ENCODE measurements at places on chromosomes 3 and 15.

DNA sequence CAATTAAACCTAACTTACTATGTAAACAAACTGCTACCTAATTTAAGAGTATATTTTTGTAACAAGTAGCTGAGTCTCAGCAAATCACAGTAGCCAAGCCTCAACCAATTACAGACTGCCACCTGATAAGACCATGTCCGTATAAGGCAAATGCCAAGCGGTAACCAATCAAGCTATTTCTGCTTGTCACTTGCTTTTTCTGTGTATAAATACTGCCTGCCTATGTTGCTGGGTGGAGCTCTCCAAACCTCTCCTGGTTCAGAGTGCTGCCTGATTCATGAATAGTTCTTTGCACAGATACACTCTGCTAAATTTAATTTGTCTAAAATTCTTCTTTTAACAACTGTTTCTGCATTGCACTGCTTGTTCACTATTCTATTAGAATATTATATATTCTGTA lies 42.6 kb downstream of the ZNF148 start:
- no peak for DNase-seq

GRCh38 chr3:49703443-49703927 lies 14.1 kb downstream of the RNF123 start:
- DNase-seq = no peak

GRCh38 chr15:76204916-76205460 lies 106.3 kb downstream of the ETFA start:
- DNase-seq = no peak

- no peak for DNase-seq
Observed at GRCh38 chr15:92655178-92655995, at the start of gene FAM174B. FAM174B (minus strand) TSS chr15:92655775.

DNA sequence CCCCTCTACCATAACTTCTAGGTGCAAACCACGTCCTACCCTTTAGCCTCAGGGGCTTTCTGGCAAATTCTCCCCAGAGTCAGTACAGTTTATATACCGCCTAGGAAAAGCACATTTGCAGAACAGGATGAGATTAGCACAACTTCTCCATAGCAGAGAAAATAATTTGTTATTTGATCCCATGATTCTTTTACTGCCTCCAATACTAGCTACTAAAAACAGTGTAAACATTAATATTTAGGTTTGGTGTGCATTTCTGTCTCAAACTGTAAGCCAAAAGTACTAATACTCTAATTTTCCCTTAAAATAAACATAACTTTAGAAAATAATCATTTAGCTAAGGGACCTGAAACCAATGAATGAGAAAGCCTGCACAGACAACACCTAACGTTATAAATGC lies 4.5 kb downstream of the CPEB1 start:
- no peak for DNase-seq

DNA sequence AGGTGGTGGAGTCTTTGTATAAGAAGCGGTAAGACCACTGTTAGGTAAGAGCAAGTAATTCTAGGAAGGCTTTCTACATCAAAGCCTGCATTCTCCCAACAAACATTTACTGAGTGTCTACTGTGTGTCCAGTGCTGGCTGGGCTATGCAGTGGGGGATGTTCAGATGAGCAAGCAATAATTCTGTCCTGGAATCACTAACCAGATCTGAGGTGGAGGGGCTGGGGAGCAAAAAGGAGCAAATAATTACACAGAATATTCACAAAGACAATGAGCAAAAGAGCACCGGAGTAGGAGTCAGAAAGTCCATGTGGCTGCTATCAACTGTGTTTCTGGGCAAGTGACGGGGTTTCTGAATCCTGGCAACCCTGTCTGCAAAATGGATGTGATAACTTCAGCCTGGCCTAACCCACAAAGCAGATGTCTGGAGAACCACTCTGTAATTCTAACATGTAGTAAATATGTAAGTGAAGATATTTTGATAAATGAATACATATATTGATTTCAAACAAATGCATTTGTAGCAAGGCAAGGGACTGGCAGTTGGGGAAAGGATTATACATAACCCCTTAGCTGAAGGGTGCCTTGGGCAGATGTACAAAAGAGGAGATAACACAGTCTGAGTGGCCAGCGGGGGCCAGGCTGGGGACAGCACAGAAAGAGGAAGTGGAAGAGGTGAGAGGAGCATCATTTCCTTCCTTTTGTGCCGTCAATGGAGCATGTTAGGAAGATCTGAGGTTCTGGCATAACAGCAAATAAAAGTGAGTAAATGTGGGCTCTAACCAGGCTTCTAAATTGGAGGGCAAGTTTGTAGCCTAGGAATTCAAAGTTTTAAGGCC lies 28.8 kb downstream of the CYP8B1 start:
- DNase-seq = no peak

DNA sequence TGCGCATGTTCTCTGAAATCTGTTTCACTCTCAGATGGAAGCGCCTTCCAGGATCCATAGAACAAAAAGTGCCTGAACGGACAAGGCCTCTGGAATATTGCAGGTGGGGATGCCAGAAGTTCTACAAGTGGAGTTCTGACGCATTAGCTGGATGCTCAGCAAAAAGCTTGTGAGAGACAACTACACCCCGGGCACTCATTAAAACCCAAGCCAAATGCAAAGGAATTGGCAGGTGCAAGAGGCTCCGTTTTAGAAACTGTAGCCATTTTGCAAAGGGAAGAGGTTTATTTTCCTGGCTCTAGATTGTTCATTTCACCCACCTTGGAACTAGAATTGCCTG lies 35.2 kb upstream of the SLC24A5 start:
- no peak for DNase-seq

Measured in GM04503 (cell line).